ENCODE measurements at places on chromosomes 11 and 22.

- DNase-seq = peak; percentile 73
Observed at GRCh38 chr22:44360668-44361381, 48.1 kb upstream of the SHISAL1 start.

DNA sequence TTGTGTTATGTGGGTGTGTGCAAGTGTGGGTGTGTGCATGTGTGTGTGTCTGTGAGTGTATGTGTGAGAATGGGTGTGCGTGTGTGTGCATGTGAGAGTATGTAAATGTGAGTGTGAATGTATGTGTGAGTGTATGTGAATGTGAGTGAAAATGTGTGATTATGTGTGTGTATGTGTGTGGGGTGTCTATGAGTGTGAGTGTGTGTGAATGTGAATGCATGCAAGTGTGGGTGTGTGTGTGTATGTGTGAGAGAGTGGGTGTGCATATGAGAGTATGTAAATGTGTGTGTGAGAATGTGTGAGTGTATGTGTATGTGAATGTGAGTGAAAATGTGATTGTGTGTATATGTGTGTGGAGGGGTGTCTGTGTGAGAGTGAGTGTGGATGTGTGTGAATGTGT, 1292.7 kb downstream of the TBC1D22A start:
- DNase-seq = no peak

DNA sequence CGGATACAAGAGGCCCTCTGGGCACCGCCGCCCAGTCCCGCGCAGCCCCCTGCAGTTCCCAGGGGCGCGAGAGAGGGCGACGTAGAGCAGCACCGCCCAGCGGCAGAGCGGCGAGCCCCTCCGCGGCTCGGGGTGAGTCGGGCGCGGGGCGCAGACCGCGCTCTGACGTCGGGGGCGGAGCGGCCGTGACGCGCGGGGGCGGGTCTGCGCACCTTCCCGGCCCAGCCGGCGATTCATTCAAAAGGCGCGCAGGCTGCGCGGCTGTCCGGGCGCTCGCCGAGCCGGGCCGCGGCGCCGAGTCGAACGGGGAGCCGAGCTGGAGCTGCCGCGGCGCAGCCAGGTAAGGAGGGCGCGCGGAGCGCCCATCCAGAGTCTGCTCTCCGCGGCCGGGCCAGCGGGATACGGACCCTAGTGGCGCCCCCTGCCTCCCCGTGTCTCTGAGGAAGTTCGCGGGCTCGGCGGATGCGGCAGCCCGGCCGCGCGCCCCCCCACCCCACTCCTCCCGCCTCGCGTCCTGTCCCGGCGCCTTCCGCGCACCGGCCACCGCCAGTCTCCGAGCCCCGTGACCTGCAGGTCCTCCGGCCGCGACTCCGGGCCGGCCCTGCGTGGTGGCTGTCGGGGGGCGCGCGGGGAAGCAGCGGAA, at the start of gene RELT:
Gene RELT (plus strand): TSS at position 240 of the 643 bp plus-strand sequence. CDS start 12,738 bp downstream, outside the sequence.
- DNase-seq = peak; percentile 93

GRCh38 chr11:67345920-67346819, 7.2 kb downstream of the POLD4 start:
- peak; percentile 80 for DNase-seq

DNA sequence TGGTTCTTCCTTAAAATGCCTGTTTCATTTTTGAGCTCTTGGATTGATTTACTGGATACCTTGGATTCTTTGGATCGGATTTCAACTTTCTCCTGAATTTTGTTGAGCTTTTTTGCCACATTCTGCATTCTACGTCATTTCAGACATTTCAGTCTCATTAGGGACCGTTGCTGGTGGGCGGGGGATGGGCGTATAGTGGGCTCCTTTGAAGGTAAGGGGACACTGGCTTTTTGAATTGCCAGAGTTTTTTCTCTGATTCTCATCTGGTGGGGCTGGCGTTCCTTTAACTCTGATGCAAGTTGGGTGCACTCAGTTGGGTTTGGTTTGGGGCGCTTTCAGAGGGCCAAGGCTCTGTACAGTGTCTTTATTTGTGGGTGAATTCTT, 216.5 kb downstream of the DYNC2H1 start:
- DNase-seq = no peak

- no peak for DNase-seq
Observed at GRCh38 chr11:27361649-27362431, 1.2 kb downstream of the CCDC34 start.

DNA sequence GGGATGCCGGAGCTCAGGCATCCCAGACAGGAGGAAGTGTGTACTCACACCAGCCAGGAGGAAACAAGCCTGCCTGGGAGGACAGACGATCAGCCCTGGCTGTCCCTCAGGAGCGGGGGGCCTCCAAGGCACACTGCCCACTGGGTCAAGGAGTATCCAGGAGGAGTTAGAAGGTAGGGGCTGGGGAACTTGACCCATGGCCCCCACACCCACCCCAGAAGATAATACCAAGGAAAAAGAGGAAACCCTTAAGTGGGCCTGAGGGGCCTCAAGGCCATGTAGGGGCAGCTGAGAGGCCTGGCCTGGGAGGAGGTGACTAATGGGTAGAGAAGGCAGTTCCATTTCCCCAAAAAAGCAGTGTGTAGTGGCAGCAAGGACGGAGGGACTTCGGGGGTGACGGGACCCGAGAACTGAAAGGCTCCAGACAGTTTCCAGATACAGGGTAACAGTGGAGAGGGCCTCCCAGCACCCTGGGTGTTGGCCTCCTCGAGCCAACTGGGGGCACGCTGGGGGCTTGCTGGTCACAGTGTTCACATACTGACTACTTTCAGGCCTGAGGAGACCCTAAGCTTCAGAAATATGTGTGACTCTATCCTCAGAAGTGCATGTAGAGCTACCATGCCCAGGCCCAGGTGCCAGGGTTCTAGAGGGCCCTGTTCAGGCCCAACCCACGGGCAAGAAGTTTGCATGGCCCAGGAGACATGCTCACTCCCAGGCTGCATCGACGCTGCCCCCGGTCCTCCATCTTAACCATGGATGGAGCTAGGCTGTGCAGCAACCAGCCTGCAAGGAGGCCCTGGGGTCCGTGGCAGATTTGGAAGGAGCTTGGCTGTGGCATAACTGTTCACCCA, 75.7 kb upstream of the PITPNB start:
- no peak for DNase-seq

DNA sequence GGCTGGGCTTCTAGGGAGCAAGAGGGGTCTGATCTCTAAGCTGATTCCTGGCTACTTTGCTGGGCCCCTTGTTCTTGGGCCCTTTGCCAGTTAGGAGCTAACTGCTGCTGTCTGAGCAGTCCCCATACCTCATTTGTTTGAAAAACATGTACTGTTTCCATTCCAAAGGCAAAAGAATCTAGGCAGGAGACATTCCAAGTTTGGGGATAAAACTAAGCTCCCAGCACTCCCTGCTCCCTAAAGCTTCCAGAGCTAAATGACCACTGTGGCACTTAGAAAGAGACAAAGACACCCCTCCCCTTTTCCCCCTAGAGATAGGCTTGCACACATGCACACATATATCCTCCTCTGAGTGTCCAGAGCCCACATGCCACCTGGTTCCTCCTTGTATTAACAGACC, 22.7 kb upstream of the RRM1 start:
- DNase-seq = no peak

- no peak for DNase-seq
Observed at GRCh38 chr11:46118702-46119351, 2.4 kb downstream of the PHF21A start.

DNA sequence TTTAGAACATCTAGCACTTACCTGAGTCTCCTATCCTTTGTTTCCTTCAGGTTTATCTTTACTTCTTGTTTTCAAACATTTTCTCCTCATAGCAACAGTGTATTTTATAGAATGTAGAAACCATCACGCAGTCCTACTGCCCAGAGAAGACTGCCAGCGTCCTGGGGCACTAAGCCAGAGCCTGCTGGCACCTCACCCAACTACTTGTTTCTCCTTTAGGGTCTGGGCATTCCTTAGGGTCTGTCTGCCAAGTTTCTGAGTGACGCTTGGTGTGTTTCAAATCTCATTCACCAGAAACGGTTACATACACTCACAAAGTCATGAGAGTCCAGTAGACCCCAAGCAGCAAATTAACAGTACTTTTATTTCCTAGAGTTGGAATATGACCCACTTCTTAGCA, 49.6 kb upstream of the SLC25A1 start:
- DNase-seq = no peak

GRCh38 chr22:46312056-46312455, 15.4 kb downstream of the GTSE1 start:
- no peak for DNase-seq

- DNase-seq = no peak
Observed at GRCh38 chr11:34358258-34358727, 483 bp upstream of the ABTB2 start.

DNA sequence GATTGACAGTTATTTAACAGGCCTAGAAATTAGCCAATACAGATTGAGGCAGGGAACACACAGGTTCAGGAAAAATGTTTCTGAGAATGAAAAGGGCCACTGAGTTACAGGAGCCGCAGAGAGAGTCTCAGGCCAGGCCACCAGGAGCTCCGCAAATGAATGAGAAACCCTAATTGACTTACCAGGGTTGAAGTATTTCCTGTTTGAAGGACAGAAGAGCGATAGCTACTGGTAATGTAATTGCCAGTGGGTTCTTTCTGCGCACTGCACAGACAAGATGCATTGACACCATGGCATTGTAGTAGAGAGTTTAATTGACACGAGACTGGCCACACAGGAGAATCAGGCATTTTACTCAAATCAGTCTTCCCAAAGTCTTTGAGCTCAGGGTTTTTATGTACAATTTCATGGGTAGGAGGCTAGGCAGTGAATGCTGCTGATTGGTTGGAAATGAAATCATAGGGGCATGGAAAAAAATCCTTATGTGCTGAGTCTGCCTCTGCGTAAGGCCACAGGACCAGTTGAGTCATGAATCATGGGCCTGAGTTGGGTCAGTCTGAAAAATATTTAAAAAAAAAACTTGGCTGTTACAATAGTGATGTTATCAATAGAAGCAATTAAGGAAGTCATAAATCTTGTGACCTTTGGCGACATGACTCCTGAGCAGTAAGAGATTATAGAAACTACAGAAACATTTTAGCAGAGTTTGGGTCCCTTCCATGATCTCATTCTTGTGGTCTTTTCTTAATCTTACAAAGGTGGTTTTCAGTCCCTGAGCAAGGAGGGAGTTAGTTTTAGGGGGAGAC, 203.8 kb downstream of the CASP12 start:
- peak; percentile 72 for DNase-seq

- DNase-seq = no peak
Observed at GRCh38 chr11:116955949-116956348, 118.5 kb upstream of the APOA1 start.

DNA sequence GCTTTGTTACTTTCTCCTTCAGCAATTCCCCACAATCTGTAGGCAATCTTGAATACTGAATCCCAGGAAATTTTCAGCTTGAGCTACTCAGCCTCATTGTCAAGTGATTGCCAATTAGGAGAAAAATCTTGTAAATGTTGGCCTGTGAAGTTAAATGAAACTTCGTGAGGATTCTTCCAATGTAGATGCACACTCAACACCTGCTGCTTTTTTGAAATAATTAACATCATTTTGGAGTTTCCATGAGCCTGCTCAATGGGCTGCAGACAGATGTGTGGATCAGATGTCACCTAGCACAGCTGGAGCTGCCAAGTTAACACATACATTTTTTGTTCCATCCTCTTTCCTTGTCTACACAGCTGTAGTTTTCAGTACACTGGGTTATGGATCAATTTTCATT, 645.6 kb upstream of the LUZP2 start:
- DNase-seq = no peak

GRCh38 chr22:31610611-31611010, 51.4 kb downstream of the PISD start:
- DNase-seq = no peak

GRCh38 chr22:23899042-23899745, 5.0 kb downstream of the MIF start:
- peak; percentile 41 for DNase-seq

GRCh38 chr11:18615628-18616392, 16.2 kb downstream of the MISFA start:
- DNase-seq = no peak
